ENCODE measurements at places on chromosomes 3 and 15.

- DNase-seq: no peak
Measured at GRCh38 chr3:56985878-56986277, 74.6 kb upstream of the SPATA12 start.

DNA sequence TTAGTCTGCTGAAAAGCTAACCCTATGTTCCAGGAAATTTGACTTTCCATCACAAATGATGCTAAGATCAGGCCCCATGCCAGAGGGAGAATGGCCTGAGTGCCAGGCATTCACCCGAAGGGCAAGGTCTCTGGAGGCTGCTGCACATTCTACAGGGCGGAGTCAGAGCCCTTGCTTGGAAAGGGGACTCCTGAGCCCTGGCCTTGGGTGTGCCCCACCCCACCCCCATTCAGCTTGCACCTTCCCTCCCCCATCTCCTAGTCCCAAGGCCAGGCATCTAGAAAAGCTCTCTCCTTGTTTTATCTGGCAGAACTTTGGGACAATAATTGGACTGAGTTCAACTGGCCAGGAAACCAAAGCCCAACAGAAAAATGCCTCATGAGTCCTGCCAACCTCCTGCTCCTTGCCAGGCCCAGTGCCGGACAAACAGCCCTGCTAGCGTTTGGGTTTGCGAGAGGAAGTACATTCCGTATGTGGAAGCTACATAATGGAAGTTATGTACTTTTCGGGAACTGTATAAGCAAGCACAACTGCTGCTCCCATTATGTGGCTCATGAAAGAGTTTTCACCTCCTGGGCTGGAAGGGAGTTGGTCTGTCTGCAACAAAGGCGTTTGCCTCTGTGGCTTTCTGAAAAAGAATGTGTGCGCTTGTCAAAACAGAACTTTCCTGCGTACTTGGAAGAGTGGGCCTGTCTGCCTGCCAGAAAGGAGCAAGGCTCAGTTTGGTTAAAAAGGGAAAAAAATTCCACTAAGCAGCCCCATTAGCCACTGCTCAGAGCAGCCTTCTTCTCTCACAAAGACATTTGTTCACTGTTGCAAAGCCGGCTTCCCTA lies 321.5 kb upstream of the CTNNB1 start:
- no peak for DNase-seq

- no peak for DNase-seq
Measured at GRCh38 chr15:70555713-70556112, 207.6 kb downstream of the UACA start.

DNA sequence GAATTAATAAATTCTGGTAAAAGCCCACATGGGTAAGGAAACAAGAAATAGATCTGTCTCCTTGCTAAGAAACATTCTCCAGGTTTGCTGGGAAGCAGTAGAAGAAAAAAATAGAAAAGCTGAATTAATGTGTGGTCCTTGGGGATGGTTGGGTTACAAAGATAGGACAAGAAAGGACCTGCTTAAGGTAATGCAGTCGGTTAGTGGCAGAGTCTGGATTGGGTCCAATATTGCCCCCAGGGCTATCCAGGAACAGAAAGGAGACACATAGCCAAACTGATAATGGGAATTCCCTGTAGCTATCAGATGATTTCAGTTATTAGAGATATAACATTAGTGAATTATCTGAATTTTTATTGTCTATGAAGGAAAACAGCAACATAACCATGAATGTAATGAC lies 584.3 kb downstream of the ROBO1 start:
- DNase-seq: no peak

- no peak for DNase-seq
Measured at GRCh38 chr3:168709073-168709472, 613.3 kb upstream of the GOLIM4 start.

DNA sequence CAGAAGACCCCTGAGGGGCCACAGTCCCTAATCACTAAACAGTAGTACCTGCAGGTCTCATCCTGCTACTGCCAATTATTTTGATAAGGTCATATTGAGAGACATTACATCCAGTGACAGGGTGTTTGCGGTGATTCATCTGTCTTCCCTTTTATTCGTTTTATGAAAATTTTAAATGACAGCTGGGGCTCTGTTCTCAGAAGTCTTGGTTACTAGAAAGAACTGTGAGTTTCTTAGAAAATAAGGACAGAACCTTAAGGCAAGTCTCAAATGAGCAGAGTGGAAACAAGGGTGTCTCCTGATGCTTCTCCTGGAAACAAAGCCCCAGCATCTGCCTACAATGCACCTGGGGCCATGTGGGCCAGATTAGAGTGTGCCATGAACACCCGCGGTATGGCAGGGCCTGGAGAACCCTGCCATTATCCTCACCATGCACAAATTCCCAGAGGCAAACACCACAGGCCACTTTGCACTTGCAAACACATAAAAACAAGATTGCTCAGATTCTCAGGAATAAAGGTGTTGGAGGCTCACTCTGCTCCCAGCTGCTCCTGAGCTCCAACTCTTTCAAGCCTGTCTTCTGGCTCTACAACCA lies 66.3 kb upstream of the IQSEC1 start:
- no peak for DNase-seq

DNA sequence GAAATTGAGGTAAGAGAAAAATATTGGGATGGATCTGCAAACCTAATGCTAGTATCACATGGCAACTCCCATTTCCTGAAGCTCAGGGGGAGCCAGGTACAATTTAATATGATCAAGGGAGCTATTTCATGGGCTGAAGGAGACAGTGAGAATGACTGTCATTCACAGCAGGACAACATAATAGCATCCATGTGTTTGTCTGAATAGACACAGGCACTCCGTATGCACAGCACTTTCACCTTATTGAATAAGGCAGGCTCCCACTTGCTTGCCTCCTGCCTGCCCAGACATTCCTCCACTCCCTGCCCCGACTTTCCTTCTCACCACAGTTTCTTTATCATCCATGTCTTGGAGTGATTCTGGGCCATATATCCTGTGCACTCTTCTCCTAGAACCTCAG lies 156.6 kb upstream of the SLC24A5 start:
- DNase-seq: no peak

- no peak for DNase-seq
Measured at GRCh38 chr3:30641416-30642251, 35.2 kb downstream of the TGFBR2 start.

Data from activated effector memory CD4-positive, alpha-beta T cell treated with Interleukin-2 at 50 U/mL for 16 hours (primary cell).